LNCaP clone FGC (cell line): ENCODE measurements at places on chromosomes 6 and 20.

- no peak for DNase-seq
These were observed 31.1 kb upstream of the ENPP4 start for GRCh38 chr6:46098678-46099077.

DNA sequence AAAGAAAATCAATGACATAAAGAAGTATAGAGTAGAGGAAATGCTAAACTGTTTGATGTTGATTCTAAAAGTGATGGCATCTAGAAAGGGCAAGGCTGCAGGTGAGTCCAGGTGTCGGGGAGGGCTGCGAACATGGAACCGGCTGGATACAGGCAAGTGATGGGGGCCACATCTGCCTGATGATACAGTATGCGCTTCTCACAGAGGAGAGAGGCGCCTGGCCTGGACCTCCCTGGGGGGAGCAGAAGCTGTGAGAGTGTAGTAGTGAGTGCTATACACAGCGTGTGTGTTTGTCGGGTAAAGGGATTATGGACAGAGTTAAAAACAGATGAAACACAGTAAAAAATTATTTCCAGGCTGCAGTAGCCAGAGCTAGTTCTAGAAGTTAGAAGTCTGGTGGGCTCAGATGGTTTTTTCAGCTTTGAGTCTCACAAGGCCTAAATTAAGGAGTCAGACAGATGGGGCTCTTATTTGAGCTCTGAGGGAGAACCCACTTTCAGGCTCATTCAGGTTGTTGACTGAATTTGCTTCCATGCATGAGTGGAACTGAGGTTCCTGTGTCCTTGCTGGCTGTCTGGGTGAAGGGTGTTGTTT is 195.8 kb upstream of the ARG1 start:
- no peak for DNase-seq

GRCh38 chr6:30557683-30557981 is 537 bp downstream of the PRR3 start:
- no peak for DNase-seq

- DNase-seq, result no peak
These were observed 102.4 kb upstream of the HIVEP1 start for GRCh38 chr6:11909696-11910132.

GRCh38 chr20:32849577-32849976 is 9.1 kb upstream of the EFCAB8 start:
- no peak for DNase-seq
